ENCODE measurements at places on chromosomes 5 and 9.

DNA sequence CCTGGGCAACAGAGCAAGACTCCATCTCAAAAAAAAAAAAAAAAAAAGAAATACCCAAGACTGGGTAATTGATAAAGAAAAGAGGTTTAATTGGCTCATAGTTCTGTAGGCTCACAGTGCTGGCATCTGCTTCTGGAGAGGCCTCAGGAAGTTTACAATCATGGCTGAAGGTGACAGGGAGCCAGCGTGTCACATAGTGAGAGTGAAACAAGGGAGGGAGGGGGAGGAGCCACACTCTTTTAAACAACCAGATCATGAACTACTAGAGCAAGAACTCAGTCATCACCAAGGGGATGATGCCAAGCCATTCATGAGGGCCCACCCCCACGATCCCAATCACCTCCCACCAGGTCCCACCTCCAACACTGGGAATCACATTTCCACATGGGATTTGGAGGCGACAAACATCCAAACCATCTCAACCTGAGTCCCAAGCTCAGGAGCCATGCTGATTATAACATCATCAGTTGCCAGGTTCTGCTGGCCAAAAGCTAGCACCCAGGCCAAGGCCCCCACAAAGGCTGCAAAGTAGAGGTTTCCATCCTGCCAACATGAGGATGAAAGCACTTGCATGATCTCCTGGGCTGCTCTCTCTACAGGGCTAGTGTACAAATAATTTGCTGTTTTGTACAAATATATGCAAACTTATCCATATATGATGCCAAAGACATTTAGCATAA is 15.3 kb downstream of the DENND1A start:
- no peak for DNase-seq

GRCh38 chr9:129347316-129348120 is 169.5 kb upstream of the IER5L start:
- no peak for DNase-seq

- no peak for DNase-seq
Measured at GRCh38 chr5:6497262-6497661, 48.6 kb downstream of the UBE2QL1 start.

GRCh38 chr5:172666251-172666650 is 25.2 kb downstream of the NEURL1B start:
- no peak for DNase-seq

DNA sequence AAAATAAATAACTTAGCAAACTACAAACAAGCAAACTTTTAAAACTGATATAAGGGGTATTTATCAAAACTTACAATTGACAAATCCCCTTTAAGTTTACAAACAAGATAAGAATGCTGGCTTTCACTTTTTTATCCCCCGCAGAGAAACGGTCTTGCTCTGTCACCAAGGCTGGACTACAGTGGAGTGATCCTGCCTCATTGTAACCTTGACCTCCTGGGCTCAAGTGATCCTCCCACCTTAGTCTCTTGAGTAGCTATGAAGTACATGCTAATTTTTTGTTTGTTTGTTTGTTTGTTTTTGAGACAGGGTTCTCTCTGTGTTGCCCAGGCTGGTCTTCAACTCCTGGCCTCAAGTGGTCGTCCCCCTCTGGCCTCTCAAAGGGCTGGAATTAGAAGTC is 9.0 kb upstream of the NIPSNAP3A start:
- no peak for DNase-seq

Measured in NCI-H1436 (cell line).